Omental fat pad (tissue), 4 donors: ENCODE measurements at places on chromosomes 12 and 14. TPM values are rescaled to one million over a fixed set of nuclear protein-coding genes. Genes with fewer than 3 reads are reported as not detected.

GRCh38 chr12:57902478-57902969 is 38.8 kb upstream of the ATP23 start:
- DNase-seq, result no peak

- DNase-seq, result no peak
Observed at GRCh38 chr12:131693149-131693548, 17.7 kb upstream of the SFSWAP start.

DNA sequence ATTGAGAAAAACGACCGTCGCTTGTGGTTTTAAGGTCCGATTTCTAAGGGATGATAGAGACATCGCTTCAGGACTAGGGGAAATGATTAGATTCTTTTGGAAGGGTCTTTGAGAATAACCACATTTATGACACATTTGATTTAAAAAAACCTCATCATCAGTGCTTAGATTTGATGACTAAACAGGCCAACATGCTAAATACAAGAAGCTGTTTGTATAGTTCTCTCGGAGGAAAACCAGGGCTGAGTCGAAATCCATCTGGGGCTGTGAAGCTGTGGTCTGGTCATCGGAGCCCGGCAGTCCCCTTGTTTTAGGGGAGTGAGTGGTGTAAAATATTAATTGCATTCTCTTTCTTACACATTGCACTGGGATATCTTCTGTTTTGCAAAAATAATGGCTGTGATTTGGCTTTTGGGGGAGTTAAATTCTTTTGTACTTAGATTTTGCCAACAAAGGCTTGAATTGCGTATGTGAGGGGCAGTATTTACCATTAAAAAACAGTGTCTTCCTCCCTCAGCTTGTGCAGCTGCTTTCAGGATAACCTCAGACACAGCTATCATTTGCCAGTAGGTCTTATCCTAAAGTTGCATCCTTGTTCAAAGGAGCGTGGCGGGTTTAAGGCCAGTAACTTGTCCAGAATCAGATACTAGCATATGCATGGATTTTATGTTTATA is 550 bp downstream of the GNG2 start:
- DNase-seq, result no peak

DNA sequence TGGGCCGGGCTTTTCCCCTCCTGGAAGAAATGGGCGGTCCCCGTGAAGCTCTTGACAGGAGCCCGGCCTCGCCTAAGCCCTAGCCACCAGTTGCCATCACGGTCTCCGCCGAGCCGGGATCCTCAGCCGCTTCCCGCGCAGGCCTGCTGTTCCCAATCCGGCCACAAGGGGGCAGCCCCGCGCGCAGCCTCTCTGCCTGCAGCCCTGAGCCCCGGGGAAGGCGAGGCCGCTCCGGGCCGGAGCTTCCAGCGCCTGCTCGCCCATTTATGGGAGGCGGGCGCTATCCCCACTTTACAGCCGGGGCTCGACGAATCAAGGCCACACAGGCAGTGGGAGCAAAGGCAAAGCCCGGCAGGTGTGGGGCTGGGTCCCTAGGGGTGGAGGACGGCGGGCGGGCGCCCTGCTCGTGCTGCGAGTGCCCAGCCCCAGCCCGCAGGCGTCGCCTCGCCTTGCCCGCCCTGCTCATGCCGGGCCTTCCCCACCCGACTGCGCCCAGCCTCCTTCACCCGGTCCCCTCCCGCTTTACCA is 61.5 kb downstream of the LGMN start:
- DNase-seq, result peak; percentile 55

GRCh38 chr14:79661752-79662151 is 549.6 kb downstream of the DIO2 start:
- DNase-seq, result no peak

DNA sequence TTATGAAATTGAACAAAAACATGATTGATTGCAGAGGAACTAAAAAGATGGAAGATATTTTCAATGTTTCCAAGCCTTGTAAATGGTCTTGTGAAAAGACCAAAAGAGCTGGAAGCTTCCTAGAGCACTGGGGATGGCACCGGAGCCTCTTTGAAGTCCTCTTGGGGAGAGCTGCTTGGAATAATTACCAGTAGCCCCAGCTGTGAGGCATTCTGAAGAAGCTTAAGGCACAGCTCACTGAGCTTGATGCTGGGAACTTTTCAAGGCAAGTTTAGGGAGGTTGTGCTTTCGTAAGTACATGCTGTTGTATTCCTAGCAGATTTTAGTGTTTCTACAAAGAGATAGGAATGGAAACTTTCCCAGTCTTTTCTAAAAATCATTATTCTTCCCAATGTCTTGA is 13.9 kb downstream of the PDZRN4 start:
- DNase-seq, result no peak

DNA sequence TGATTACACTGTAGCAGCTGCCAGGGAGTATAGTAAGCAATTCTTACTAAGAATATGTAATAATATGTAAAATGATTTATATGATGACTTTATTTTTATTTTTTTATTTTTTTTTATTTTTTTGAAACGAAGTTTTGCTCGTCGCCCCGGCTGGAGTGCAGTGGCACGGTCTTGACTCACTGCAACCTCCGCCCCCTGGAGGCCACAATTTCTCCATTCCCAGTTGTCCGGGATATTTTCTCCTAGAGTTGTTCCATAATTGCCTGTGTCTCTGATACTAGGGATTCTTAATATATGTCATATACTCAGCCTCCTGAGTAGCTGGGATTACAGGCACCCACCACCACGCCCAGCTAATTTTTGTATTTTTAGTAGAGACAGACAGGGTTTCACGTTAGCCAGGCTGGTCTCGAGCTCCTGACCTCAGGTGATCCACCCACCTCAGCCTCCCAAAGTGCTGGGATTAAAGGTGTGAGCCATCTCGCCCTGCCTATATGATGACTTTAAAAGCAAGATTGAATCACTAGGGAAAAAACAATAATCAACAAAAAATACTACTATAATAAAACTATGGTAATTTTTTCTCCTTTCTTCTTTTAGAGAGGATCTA is 12.2 kb upstream of the ITPR2 start:
- DNase-seq, result peak; percentile 45

DNA sequence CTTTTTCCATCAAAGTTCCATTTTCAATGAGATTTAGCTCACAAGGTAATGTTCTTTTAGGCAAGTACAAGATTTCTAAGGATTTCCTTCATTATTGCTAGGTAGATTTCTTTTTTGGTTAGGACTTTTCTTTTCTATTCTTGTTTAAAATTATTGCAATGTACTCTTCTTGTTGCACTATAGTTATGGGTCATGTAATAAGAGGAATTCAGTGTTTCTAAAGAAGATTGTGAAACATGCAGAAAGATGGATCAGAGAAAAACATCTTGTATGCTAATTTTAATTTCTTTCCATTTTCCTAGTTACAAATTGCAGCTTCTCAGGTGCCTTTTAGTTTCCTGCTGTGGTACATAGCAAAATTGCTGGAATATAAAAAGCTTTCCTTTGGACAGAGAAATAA is 56.1 kb downstream of the BTG1 start:
- DNase-seq, result no peak

GRCh38 chr14:90785471-90785870 is 30.8 kb downstream of the TTC7B start:
- no peak for DNase-seq

DNA sequence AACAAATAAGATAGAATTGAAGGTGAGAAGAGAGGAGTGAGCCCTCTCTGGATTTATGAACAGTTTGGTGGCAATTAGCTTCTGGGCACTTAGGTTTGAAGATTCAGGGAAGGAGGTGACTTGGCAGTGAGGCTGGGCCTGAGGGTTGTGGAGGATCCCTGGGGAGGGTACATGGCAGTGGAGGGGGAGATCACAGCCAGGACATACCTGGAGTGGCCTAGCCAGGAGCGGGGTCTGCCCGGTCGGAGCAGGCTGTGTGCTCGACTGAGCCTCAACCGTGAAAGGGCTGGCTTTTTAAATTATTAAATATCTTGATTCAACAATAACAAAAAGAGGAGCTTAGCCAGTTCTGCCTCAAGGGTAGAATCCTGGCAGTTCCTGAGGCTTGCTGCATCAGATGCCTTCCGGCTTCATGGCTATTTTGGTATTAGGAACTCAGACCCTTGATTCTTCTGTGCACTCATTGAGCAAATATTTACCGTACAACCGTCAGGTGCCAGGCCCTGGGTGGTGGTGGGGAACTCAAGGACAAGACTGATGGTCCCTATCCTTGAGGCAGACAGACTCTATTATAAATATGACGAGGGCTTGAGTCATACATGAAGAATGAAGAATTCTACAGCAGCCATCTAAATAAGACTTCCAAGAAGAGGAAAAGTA is 73.4 kb downstream of the SPTB start:
- DNase-seq, result no peak

GRCh38 chr14:56810147-56810719 is at the start of gene OTX2:
Gene OTX2 (minus strand): TSS chr14:56810479. CDS start chr14:56805456, 5,023 bp downstream.
- DNase-seq, result no peak

- no peak for DNase-seq
Observed at GRCh38 chr12:106369624-106370346, 12.2 kb downstream of the POLR3B start.

GRCh38 chr14:24959791-24960331 is 90.1 kb downstream of the STXBP6 start:
- DNase-seq, result no peak

DNA sequence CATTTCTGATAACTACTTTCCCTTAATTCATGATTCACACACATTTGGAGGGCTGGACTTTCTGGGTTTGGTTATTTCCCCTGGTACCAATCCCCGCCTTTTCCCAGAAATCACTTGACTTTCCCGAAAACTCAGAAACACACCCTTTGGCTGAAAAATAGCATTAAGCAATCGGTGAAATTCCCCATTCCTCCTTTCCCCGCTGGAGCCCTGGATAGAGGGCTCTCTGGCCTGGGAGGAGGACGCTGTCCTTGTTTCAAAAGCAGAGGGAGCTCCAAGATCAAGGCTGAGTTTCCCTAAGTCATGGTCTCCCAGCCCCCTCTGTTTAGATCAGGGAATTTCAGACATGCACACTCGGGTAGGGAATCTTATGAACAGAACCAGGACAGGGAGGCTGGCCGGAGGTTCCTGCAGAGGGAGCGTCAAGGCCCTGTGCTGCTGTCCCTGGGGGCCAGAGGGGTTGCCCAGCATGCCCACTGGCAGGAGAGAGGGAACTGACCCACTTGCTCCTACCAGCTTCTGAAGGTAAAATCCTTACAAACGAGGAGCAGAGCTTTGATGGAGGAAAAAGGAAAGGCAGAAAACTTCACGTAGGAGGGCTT is at the start of gene C1S:
TSS of gene C1S (plus strand) at position 366 of the 602 bp plus-strand sequence. CDS start 1,195 bp downstream, outside the sequence.
- DNase-seq, result peak; percentile 35

DNA sequence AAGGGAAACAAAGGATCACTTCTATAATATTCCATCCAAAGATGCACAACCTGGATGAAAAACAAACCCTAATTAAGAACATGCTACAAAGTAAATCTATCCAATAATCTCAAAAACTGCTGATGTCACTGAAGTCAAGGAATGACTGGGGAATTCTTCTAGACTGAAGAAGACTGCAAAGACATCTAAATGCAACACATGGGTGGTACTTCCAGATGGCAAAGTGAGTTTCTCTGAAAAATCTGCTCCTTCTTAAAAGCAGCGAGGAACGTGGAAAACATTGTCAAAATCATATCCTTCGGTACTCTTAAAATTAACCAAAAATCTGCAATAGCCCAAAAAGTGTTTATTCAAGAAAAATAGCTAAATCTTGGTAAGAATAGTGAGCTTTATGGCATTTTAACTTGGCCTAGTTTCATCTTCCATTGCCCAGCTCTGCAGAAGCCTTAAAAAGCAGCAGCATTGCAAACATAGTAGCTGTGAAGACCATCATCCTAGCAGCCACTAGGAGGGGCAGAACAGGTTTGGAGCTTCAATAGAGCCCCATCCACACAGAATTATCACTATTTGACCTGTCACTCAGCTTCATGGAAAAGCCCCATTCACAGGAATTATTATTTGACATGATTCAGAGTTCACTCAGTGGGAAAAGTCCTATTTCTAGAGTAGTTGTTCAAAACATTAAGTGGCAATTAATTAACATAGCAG is 7.4 kb downstream of the CLEC14A start:
- no peak for DNase-seq

DNA sequence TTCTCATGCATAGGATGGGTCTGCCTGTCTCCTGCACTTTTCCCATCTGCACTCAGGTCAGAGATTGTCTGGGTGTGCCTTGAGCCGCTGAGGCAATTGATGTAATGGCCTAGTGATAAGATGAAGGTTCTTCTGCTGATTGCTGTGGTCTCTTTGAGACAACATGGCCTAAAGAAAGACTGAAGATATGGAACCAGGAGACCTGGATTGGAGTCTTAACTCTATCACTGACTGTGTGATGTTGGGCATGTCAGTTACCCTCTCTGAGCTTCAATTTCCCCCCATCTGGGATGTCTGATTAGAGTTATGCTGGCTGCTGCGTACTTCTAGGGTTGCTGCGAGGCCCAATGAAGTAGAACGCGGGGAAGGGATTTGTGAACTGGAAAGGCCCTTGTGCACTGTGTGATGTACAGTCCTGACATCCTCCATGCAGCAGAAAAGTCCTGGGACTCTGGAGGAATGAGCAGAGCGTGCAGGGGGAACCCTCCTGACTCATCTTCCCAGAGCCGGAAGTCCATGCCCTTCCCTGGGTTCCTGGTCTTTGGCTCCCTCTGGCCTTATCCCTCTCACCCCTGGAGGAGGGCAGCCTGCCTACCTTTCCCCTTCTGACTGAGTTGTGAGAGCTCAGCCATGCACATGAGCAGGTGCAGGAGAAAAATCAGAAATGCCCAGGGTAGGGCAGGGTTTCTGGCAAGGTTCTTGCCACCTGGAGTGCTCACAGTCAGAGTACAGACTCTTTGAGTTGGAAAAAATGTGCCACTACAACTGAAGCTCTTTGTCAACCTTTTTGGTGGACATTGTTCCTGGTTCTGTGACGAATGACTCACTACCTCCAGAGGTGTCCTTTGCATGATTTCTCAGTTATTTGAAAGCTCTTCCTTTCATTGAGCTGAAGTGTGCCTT is 21.1 kb downstream of the PLEKHD1 start:
- DNase-seq, result no peak

CLEC2A gene
- not detected for total RNA-seq

SYNDIG1L gene
- total RNA-seq, result 0.28 TPM

MYF6 gene
- total RNA-seq, result 0.37 TPM

TFCP2 gene
- total RNA-seq, result 14.3 TPM

NOVA1 gene
- total RNA-seq, result 10.2 TPM

PKP2 gene
- 17.2 TPM for total RNA-seq

VRTN gene
- total RNA-seq, result not detected

TMTC2 gene
- total RNA-seq, result 15.9 TPM

TWF1 gene
- 80.1 TPM for total RNA-seq

SLC2A14 gene
- total RNA-seq, result not detected
